ENCODE measurements at places on chromosomes 16 and 17. TPM values are rescaled to one million over a fixed set of nuclear protein-coding genes. Genes with fewer than 3 reads are reported as not detected.

Gene BLTP2
- 15.0 TPM for polyA plus RNA-seq

Gene FOXC2
- not detected for polyA plus RNA-seq

Gene TERB1
- not detected for polyA plus RNA-seq

GRCh38 chr16:21158208-21159110 is at the start of gene LDAF1:
Gene LDAF1 (plus strand): TSS chr16:21158674. CDS start chr16:21161183, 2,509 bp downstream.
- peak; percentile 75 for DNase-seq

DNA sequence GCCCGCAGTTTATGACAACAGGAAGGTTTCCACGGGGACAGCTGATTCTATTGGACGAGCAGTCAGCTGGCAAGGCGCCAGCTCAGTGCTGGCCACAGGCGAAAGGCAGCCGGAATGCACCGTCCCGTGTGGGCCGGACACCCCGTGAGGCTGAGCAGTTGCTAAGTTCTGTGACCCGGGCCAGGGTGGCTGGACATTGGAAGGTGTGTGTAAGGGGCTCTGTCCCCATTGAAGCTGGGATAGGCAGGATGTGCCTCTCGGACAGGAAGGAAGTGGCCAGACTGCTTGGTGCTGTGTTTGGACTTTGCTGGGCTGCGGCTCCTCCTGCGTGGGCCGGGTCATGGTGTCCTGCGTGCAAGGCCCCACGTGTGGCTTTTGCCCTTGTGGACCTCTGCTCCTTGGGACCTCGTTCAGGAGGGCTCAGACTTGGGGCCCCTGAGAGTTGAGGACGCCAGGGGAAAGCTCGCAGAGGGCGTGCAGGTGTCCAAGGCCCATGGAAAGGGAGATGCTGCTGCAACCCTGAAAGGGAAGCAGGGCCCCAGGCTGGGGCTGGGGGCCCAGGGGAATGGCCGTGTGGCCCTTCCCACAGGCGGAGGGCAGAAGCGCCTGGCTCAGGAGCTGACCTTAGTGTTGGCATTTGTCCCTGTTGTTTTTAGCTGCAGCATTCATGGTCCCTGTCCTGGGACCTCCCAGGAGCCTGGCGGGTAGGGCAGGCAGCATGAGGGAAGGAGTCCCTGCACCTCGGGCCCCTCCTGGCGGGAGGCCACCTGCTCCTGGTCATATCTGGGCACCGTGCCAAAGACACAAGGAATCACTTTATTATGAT is 10.0 kb downstream of the BAIAP2 start:
- no peak for DNase-seq

GRCh38 chr16:73179705-73180331 is 131.9 kb upstream of the ZFHX3 start:
- no peak for DNase-seq

DNA sequence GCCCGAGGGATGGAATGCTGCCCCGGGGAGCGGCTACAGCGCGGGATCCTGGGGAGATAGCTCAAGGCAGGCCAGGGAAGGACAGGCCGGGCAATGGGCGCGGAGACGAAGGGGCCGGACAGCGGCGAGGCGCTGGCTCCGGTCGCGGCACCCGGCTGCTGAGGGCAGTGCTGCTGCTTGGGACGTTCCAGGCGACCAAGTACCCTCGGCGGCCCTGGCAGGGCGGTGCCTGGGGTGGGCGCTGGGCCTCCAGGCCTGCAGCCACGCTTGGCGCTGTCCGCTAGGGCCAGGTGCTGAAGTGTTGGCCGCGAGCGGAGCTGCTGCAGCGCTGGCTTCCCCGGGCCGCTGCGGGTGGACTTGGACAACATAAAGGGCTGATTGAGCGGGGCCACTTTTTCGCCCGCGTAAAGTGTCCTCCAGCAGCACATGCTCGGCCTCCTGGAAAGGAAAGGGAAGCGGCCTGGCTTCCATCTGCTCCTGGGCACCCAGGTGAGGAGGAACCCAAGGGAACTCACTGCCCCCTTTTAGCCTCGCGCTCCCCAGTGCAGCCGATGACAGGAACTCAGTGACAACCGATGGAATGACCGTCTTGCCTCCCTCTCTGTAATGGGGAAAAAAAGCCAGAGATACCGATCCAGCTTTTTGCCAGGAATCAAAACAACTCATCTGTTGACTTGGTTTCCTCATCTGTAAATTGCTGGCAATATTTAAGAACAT is 23.7 kb downstream of the CLEC3A start:
- DNase-seq: no peak

DNA sequence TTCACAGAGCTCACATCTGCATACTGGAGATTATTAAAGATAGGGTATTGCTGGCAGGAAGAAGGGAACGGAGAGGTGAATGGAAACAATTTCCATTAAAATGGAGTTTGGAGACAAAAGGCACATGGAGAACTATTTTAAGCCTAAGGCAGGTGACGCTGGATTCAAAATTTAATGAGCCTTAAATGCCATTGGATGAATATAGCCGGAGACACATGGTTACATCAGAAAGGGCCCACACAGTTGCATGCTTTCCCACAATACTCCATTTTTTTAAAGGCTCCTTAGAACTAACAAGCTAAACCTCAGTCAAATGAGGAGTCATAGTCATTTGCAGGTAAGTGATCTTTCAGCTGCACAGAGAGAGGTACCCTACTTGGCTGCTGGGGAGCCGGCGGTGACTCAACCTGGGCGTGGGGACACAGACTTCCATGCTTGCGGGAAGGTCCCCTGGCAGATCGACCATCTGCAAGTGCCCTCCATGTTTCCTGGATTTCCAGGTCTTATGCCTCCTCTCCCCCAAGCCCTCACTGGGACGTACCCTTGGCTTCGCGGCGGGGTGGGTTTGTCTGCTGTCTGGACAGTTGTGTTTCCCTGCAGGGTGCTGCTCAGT is 259.2 kb downstream of the CBLN1 start:
- no peak for DNase-seq

DNA sequence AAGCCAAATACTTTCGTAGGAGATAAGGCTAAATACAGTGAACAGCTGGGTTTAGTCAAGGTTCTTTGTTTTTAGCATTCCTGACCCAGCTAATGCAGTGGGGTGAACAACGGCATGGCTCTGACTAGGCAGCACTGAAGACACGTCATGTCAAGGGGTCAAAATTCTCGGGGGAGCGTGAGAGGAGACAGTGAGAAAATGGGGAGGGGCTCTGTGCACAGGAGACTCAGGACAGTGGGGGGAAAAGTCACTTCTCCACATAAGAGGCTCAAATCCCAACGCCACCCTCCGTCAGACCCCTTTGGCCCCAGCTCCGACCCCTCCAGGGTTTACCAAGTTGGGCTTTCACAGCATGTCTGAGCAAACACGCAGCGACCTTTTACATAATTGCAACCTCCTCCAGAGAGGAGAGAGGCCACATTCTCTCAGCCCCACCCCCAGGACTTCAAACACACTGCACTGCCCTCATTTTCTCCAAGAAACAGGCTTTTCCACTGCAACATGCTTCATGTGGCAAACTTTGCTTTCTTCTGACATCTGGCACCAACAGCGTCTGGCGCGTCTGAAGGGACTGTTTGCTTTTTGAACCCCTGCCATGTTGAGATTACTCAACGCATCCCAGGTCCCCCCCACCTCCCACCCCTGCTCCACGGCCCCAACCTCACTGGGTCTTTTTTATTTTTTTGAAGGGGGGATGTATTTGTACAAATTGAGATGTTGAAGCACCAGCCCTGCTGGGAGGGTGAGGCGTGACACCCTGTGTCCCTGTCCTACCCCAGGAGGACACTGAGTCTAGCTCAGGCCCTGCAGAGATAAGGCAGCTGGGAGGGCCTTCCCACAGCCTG is 30.0 kb downstream of the AXIN2 start:
- no peak for DNase-seq

Measured in naive B cell (primary cell).